ENCODE measurements at places on chromosomes 1 and 21. TPM values are rescaled to one million over a fixed set of nuclear protein-coding genes. Genes with fewer than 3 reads are reported as not detected.

Gene GJA5
- total RNA-seq = not detected

Gene CCDC190
- not detected for total RNA-seq

Gene CACNA1S
- total RNA-seq = not detected

Gene PPP1R12B
- total RNA-seq = 9.0 TPM

Gene C1orf87
- not detected for total RNA-seq

Gene CFHR2
- total RNA-seq = not detected
